A172 (cell line): ENCODE measurements at places on chromosomes 13 and 19. TPM values are rescaled to one million over a fixed set of nuclear protein-coding genes. Genes with fewer than 3 reads are reported as not detected.

GRCh38 chr13:97339988-97340749, 93.8 kb upstream of the RAP2A start:
- no peak for DNase-seq

GRCh38 chr13:99078017-99078771, 100.3 kb upstream of the DOCK9 start:
- no peak for DNase-seq

The PRRG2 gene
- total RNA-seq: 0.43 and 0.79 TPM in 2 replicates

DNA sequence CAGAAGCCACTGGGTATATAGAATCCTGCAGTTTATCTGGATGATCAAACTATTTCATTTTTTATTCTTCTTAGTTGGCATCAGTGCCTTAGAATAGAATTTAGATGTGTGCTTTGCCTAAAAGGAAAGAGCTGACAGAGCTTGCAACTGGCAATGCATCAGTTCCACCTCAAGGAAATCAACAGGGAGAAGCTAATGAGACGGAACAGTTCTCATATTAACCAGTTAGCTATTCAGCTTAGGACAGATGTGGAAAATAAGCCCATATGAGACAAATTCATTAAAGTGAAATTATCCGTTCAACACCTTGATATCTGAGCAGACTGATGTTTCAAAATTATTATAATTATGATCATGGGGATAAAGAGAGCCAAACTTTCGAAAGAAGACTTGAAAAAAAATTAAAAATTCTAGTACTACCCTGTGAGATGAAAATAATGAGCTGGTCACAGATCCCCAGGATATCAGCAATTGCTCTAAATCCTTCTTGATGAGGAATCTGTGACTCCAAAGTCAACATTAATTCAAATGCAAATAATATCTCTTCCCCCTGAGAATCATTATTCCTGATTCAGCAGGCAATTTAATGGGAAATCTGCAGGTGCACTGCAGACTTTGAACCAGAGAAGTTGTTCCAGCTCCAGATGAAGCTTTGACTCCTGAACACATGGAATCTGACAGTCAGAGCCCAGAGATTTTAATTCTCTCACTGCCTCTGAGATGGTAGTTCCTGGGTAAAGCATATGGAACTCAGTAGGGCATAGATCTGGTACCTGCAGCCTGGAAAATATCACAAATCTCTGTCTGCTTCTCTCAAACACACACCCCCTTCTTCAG, 486.8 kb downstream of the FOXO1 start:
- no peak for DNase-seq

The TJP3 gene
- total RNA-seq: 0.93 and 0.98 TPM in 2 replicates

The PSG11 gene
- total RNA-seq: 0.17 and 0.29 TPM in 2 replicates
